ENCODE measurements at places on chromosomes 7 and 10.

- no peak for DNase-seq
These were observed 86.7 kb upstream of the IL6 start for GRCh38 chr7:22640269-22640668.

DNA sequence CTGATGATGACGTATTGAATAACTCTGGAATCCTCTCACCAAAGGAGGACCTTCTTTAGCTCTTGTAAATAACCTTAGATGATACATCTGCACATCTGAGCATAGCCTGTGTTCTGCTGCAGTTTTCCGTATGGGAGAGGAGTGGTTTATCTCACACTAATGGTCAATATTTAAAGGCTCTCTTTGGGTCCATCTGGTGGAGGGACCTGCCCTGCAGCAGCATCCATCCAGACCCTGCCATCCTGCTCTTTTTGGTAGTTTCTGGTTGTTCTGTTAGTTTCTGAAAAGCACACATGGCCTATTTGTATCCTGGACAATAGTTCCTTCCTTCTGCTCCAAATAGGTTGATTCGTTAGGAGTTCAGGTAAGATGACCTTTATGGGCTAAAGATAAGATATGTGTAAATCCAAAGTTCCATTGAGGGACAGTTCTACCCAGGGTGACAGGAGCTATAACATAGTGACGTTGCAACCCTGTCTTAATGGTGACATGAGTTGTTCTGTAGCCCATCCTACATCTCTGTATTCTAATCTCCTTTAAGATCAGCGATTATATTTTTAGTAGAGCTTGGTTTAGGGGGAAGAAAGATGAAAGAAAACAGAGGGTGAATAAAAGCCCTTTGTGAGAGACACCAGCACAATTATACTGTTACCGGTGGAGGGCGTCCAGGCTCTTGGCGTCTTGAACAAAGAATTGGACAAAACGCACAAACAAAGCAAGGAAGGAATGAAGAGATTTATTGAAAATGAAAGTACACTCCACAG is 60.0 kb upstream of the KLF14 start:
- DNase-seq: no peak

DNA sequence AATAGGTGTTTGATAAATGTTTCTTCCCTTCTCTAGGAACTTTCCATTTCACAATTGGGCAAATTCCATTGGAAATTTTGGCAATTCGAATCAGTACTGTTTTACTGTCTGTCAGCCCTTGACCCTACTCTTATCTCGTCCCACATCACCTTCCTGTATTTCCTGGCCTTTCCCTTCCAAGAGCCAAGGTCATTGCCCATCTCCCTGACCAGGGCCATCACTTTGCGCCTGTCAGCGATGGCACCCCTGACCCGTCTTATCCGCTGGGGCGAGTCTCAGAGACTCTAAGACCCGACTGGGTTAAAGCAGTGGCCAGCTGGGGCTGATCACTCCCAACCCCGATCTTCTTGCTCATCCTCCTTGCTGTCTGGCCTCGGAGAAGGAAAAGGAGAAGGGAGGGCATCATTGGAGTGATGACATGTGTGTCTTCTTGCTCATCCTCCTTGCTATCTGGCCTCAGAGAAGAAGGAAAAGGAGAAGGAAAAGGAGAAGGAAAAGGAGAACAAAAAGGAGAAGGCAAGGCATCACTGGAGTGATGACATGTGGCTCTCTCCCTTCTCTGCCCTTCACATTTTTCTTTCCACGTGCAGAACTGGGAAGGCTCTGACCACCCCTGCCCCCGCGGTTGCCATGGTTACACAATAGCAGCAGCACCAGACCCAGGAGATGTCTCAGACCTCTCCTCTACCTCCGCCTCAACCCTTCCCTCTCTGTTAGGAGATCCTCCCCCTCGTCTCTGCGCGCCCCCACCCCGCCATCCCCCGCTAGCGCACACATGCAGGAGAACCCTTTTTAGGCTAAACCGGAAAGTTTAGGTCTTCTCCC is 2.0 kb downstream of the SEMA3D start:
- DNase-seq: no peak

- no peak for DNase-seq
These were observed 1046.2 kb downstream of the XPNPEP1 start for GRCh38 chr10:108877095-108877561.

DNA sequence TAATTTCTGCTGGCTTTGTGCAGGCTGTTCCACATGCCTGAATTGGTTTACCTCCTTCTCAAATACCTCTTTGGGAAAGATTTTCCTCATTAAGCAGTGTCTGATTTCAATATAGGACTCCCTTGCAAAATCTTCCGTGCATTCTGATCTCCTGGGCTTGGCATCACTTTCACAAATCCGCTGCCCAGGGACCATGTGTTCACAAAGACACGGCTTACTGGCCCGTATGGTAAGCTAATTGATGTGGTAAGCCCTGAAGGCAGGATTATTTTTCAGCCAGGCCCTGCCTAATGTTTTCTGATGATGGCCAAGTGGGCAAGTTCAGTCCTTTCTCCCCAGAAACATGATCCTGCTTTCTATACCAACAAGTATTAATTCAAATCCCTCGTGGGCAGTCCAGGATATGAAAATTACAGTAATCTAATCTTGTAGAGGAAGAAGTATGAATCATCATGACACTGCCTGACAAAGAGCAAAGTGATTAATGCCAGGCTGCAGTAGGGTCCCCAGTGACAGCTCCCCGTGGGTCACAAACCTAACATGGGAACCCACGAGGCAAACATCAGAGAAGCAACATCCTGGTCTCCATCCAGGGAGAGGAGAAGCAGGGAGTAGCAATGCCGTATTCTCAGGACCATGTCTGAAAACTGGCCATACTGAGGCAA is 11.6 kb upstream of the SVIL start:
- DNase-seq: no peak

DNA sequence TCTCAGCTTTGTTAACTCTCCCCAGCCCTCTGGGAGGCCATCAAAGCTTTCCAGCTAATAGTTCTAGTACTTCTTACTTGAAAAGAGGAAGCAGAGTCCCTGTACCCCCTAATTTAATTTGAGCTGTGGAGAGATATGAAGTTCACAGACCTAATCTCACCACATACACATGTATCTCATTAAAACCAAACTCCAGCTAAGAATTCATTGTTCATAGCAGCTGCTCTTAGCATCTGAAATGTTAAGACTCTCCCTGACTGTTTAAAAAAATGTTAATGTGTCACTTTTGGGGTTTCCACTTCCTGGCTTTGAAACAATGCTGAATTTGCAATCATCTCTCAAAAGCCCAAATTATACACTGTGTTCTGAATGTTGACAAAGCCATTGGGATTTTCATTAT is 16.2 kb upstream of the MRC1 start:
- DNase-seq: no peak

GRCh38 chr7:102047-102711 is 90.2 kb upstream of the FAM20C start:
- no peak for DNase-seq

DNA sequence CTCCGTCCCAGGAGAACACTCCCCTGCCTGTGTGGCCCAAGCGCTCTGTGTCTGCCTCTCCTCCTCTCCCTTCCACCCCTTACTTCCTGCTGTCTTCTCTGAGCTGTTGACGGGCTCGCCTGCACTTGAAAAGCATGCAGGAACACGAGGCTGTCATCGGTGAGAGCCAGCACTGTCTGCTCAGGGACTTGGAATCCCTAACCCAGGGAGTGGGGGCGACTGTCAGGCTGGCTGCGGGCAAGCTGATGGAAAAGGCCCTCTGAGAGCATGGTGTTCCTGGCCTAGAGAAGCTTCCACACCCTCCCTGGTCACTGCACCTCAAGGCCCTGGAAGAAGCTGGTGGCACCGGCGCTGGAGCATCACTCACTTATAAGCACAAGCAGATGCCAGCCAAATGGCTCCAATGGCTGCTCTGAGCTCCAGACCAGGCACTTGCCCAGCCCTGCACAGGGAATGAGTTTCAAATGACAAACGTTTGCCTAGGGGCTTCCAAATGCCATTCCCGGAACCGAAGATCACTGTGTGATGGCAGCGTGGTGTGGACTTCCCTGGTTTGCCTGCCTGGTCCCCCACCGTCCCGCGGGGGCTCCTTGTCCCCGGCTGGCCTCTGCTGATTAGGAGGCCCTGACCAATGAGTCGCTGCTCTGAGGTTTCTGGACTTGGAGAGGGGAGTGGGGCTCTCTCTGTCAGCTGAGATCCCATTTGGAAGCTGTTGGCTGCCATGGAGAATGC is 56.7 kb upstream of the EBF3 start:
- no peak for DNase-seq

- no peak for DNase-seq
These were observed 84.3 kb downstream of the NPTX2 start for GRCh38 chr7:98701372-98701771.

DNA sequence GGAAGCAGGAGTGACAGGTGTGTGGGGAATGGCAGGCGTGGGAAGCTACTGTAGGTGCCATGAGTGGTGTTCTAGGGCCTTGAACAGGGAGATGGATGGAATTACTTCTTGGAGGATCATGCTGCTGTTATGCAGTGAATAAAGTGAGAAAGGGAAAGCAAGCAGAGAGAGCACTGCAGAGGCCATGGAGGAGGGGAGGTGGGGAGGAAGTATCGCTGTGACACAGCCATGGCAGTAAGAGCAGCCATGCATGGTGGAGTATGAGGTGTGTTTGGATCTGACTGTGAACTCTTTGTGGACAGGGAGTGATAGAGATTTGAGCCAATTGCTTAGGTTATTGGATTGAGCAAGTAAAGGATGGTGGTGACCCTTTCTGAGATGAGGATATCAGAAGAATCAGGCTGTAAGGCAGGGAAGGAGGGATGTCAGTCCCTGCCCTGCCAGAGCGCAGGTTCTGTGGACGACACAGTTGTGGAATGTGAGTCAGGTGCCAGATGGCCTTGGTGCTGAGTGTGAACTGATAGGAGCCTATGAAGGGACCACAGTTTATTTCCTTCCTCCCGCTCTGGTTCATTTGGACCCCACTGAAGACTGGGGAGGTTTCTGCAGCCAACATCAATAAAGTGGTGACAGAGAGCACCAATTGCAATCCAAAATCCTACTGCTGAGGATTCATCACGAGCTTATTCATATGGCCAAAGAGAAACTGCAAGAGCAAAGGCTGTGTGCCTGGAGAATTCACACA is 105.5 kb upstream of the TMEM72 start:
- no peak for DNase-seq

DNA sequence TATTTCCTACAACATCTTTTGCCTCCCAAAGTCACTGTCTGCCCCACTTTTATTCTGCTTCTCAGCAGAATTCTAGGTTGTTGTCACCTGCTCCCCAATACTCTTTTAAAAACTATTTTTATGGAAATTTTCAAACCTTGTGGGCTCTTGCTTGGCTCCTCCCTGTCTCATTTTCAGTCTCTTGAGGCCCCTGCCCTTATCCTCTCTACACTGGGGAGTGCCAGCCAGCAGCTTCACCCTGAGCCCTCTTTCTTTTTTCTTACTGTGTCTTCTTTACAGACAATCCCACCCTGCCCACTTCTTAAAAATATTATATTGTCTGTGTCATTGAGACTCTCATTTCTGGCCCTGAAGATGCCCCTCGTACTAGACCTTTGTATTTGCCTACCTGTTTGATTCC is 61.7 kb upstream of the TMEM248 start:
- no peak for DNase-seq

DNA sequence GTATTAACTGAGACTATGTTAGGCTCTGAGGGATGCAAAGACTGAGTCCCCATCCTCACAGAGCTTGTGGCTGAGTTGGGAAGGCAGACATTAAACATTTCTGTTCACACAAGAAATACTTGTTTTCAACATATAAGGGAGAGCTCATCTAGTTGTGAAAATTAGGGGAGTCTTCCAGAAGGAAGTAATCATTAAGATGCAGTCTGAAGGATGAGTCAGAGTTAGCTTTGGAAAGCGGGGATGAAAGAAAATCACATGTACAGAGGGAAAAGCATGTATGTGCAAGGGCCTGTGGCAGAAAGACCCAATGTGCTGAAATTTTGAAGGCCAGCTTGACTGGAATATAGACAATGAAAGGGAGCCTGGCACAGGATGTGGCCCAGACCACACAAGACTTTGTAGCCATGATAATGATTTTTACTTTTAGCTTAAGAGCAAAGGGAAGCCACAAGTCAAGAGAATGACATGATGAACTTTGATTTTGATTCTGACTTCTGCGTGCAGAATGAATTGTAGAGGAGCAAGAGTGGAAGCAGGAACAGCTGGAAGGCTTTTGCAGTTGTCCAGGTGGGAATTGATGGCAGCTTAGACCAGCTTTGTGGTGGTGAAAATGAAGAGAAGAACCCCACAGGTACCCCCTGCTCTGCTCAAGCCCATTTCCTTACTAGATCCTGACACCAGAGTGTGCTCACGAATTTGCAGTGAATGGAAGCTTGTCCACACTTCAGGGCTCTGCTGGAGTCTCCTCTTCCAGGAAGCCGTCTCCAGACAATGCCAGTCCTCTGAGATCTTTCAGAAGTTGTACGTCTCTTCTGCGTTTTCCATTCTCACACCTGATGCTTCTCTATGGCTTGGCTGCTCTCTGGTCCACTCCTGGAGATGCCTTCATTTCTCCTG is 115.6 kb downstream of the ATXN7L1 start:
- no peak for DNase-seq

DNA sequence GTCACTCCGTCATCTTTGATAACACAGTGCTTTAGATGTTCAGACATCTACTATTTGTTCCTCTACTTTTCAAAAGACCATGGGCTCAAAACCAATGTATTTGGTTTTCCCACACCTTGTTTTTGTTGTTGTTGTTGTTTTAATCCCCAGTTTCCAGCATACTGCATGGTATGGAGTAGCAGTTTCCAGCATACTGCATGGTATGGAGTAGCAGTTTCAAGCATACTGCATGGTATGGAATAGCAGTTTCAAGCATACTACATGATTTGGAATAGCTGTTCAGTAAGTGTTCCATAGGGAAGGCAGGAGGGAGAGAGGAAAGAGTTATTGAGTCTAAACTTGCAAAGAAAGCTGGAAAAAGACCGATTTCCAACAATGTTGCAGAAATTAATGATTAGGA is 314.3 kb upstream of the PRKCQ start:
- DNase-seq: no peak

DNA sequence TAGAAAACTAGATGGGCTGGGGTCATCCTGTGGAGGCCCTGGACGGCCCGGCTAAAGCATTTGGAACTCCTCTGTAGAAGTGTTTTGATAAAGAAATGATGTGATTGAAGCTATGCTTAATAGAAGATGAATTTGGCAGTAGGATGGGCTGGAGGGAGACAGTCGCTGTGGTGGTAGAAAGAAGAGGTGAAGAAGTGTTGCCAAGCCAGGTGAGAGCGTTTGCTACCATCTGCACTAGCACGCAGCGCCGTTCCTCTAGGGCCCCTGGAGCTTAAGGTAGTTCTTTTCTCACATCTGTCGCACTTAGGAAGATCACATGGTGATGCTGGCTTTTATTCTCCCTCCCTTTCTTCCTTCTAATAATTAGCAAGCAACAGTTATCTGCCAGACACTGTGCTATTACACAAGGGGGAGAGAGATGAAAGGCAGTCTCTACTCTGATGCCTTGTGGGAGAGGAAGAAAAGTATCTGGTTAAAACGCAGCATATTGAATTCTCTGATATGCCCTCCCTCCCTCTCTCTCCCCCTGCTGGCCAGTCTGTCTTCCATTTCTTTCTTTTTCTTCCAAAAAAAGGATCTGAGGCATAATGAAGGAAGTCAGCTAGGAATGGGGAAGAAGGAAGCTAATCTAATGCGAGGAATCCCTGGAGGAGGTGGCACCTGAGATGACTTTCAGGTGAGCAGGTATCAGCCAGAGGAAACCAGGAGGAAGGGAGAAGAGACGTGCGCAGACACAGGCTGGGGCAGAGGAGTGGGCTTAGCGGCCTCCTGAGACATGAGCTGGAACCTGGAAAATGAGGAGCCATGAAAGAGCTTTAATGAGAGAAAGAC is 162.3 kb upstream of the KLF14 start:
- no peak for DNase-seq

GRCh38 chr7:47400741-47401206 is 181.1 kb downstream of the TNS3 start:
- DNase-seq: no peak

GRCh38 chr10:121700416-121700815 is 102.2 kb upstream of the FGFR2 start:
- no peak for DNase-seq
